Stimulated activated CD8-positive, alpha-beta memory T cell treated with anti-CD3 and anti-CD28 coated beads, Interleukin-4, amount 100 ng/mL, for 4 hours (primary cell): ENCODE measurements at places on chromosomes 1 and 21.

- no peak for DNase-seq
Observed at GRCh38 chr1:180343921-180344769, 114.1 kb downstream of the LHX4 start.

GRCh38 chr21:19256934-19257660 is 853.5 kb upstream of the TMPRSS15 start:
- DNase-seq, result no peak

- DNase-seq, result no peak
Observed at GRCh38 chr1:31122741-31123140, 57.2 kb upstream of the PUM1 start.

GRCh38 chr1:168295411-168296114 is 14.9 kb downstream of the TBX19 start:
- no peak for DNase-seq

DNA sequence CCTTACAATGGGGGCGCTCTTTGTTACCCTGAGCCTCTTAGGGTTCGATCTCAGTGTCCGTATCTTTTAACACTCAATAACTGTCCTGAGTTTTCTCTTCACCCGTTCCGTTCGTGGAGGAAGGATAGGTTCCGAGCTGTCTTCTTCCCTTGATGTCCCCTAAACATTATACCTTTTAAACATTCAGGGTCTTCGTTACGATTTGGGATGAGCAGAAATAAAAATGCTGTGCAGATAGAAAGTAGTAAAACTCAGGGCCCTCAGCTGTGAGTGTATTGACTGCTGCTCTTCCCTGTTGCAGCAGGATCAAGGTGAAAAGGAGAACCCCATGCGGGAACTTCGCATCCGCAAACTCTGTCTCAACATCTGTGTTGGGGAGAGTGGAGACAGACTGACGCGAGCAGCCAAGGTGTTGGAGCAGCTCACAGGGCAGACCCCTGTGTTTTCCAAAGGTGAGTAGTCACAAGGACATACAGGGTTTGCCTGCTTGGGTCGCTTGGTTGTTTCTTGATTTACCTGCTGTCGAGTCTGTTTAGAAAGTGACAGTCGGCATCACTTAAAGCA is 784 bp downstream of the RPL11 start:
- no peak for DNase-seq

DNA sequence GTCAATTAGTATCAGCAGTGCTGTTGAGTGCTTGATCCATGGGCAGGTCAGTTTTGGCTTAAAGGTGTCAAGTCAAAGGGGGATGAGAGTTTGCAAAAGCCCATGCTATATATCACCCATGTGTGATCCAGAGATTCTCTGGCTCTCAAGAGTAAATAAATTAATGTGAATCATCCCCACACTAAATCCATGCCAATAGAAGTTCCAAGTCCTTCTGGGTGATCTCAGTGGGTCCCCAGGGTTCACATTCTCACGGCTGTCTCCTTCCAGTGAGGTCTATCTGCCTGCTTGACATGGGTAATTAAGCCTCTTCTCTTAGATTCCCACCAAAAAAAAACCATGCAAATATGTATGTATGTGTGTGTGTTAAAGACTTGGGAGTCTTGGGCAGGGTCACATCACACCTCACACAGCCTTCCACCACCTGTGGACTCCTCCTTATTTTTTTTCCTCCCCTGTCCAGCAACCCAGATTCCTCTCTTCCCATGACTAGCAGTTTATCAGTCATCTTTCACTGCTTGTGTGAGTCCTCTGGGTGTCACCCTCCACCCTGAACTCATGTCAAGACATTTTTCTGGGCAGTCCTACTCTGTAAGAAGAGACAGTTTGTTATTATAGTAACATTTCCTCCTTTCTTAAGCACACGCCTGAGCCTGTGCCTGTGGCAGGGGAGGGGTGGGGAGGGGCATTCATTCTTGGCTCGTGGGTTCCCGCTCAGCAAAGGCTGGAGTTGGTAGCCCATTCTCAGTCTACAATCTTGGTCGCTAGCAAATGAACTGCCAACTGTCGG is 14.3 kb upstream of the S100A11 start:
- DNase-seq, result no peak

- DNase-seq, result no peak
Observed at GRCh38 chr1:245079021-245079609, 75.7 kb upstream of the KIF26B start.

DNA sequence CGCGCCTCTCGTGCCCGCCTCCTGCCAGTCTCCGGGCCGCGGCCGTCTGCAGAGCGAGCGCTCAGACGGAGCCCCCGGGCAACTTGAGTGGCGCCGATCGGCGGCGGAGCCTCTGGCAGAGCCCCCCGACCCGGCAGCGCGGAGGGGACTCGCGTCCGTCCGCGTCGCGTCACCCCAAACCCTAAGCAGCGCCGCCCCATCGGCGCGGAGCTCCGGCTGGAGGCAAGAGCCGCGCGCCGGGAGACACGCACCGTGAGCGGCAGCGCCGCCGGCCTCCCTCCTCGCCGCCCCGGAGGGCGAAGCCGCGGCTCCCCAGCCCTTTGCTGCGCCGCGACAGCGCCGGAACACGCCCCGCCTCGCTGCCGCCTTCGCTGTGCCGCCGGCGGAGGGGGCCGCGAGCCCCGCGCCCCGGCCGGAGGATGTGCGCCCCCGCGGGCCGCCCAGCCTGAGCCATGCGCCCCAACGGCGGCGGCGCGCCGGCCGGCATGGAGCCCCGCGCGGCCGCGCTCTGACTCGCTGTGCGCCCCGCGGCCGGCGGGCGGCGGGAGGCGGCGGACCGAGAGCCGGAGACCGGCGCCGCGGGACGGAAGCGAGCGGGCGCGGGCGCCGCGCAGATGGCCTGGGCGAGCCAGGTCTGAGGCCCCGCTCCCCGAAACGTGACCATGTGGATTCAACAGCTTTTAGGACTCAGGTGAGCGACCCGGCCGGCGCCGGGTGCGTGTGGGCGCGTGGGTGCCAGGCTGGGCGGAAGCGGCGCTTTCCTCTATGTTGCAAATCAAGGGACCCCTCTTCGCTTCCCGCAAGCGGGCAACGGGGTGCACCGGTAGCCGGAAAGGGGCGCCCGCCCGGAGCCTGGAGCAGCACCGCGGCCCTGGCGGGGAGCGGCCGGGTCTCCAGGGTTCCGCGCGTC is 610 bp downstream of the AJAP1 start:
- no peak for DNase-seq

DNA sequence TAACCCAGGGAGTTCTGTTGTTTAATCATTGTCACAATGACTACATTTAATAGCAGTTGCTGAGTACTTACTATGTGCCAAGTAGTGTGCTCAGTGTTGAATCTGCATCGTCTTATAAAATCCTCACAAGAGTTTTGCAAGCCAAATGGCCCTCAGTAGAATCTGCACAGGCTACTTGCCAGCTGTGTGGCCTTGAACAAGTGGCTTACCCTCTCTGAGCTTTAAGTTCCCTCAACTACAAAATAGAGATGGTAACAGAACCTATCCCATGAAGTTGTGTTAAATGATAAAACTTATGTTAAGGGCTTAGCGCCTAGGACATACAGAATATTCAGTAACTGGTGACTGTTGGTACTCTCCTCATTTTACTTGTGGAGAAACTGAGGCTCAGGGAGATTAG is 9.1 kb upstream of the SLC30A2 start:
- DNase-seq, result no peak
